Progenitor cell of endocrine pancreas (in vitro differentiated cells): ENCODE measurements at places on chromosomes 13 and 19.

DNA sequence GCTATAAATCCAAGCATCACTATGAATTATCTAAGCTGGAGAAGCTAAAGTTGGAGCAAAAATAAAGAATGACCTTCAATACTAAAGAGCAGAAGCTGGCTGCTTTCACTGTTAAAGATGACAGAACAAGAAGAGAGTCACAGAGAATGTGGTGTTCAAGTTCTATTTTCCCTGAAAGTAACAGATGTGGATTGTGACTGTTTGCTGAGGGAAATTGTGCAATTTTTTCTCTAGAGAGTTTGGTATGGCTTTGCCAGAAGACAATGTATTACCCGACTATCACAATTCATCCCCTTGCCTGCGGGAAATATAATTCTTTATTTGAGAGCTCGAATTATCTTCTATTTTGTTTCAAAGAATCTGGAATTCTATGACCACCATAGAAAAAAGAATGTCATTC, 83.1 kb downstream of the TNFSF13B start:
- DNase-seq = no peak

GRCh38 chr19:44645407-44646048, 1.8 kb downstream of the PVR start:
- no peak for DNase-seq

DNA sequence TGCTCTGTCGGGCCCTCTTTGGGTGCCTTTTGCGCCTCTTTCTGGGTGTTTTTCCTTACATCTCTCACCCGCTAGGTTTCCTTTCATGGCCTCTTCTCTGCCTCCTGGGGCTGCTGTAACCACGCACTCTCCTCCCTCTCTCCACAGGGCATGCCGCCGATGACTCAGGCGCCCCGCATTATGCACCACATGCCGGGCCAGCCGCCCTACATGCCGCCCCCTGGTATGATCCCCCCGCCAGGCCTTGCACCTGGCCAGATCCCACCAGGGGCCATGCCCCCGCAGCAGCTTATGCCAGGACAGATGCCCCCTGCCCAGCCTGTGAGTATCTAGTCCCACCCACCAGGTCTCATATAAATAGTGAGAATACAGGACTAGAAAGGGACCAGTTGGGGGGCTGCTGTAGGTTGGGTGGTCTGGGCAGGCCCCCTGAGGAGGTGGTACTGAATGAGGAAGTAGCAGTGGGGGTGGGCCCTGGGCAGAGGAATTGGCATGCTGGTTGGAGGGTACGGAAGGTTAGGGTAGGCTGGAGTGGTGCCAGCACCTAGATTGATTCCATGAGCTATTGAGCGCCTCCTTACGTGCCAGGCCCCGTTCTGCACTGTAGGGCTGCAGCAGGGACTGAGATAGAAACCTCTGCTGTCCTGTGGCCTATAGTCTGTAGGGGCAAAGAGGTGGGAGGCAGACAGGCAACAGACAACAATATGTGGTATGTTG, 11.9 kb downstream of the SNRPA start:
- no peak for DNase-seq

- no peak for DNase-seq
Measured at GRCh38 chr19:42048992-42049391, 21.0 kb downstream of the GRIK5 start.

DNA sequence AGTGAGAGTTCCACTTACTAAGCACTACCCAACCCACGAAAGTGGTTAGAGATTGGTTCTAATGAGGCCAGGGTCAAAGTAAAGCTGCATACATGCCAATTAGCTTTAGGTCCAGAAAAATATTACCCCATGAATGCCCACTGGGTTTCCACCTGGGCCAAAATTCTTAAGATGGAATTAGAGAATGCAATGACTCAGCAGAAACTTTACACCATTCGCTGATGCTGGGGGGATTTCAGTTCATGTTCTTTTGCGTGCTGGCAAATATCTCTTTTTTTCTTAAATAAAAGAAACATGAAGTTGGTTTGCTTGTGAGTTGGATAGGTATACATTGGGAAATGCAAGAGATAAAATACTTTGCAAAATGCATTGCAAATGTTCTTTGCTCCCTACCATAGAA, 715.3 kb upstream of the MIR17HG start:
- no peak for DNase-seq
